Stimulated activated CD4-positive, alpha-beta T cell treated with anti-CD3 and anti-CD28 coated beads, Interleukin-4, amount 100 ng/mL, for 1 hour (primary cell): ENCODE measurements at places on chromosomes 5 and 9.

DNA sequence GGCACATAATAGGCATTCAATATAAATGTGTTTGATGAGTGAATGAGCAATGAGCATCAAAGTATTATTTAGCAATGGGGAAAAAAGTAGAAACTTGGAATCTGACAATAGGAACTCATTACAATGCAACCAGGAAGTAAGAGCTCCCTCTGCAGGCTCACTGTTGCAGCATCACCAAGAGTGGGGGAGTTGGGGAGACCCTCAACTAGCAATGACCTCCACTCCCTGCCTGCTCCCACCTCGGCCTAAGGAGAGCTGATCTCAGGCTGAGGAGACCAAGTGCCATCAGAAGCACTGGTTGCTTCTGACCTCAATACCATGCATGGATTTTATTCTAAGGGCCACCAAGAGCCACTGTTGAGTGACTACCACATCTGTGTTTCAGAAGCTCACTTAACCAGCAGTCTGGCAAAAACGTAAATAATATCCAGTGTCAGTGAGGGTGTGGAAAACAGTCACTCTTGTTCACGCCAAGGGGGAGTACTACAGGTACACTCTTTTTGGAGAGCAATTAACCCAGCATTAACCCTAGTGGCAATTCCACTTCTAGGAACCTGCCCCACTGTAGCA, 8.0 kb downstream of the VDAC1 start:
- DNase-seq, result no peak

GRCh38 chr5:128091579-128091978, 8.0 kb downstream of the SLC12A2 start:
- DNase-seq, result no peak

DNA sequence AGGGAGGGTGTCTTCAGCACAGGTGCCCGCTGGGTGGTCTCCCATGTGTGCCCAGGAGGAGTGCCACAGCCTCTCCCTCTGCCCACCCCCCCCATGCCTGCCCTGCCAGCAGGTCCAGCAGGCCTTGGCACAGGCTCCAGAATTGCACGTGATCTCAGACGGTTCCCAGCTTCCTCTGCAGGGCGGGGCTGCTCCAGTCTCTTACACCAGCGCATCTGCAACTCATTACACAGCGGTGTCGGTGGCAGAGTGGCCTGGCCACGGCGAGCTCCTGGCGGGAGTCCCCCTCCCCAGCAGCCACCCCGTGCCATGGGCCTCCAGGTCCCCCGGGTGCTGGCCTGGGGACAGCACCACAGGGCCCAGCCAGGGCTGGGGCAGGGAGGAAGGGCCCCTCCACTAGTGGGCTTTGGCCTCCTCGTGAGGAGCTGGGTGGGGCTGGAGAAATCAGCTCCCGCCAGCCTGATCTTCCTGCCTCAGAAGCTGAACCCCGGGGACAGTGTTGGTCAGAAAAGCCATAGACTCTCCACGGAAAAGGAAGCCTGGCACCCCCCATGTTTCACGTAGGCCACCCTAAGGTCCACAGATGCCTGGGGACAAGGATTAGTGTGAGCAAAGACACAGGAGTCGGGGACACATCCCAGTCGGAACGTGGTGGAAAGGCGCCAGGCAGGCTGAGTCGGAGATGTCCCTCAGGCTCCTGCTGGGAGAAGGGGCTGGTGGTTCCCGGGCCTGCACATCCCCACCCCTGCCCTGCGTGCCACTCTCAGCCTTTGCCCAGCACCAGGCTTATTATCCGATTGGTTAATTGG, 40.2 kb downstream of the RXRA start:
- no peak for DNase-seq

DNA sequence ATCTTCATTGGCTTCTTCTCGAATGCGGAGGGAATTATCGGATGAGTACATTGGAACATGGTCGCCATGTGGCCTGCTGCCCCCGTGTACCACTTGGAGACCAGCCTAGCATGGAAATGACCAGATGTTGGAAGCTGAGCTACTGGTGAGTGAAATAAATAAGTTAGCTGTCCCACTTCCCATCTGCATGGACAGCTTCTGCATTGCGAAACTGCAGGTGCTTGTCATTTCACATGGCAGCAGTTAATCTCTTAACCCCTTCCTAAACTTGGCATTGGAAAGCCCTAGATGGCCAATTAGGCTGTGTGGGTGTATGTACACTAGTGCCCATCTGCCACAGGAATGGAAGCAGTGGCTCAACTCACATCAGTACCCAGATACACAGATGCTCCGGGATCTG, 246.6 kb upstream of the IL12B start:
- DNase-seq, result no peak

DNA sequence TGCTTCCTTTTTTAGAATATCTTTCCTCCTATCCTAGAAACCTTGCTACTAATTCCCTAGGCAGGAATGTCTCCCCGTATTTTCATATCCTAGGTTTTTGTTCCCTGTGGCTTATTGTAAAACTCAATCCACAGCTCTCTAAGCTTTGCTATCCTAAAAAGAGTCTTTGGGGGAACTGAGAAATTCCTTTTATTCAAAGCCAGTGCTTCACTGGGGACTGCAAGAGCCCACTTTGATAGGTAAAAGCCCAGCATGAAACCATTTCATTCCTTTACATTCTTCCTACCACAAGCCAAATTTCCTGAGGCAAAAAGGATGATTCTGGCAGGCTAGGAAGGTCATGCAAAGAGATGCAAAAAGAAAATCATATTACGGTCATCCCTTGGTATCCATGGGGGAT, 5.8 kb upstream of the HACD4 start:
- DNase-seq, result no peak

DNA sequence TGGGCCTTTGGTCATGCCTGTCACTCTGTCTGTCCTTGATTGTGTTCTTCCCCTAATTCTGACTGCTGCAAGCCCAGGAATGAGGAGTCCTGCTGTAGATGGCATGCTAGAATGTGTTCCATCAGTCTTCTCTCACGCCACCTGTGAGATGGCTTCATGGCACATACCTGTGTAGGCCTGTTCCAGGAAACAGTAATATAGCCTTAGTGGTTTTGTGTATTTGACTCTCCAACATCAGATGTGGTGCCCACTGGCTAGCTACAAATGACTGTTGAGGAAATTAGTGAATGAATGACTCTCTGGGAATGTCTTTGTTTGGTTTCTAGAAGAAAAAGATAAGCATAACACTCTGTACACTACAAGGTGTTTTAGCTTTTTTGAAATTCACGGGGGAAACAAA, 367.5 kb downstream of the KDM4C start:
- DNase-seq, result no peak

DNA sequence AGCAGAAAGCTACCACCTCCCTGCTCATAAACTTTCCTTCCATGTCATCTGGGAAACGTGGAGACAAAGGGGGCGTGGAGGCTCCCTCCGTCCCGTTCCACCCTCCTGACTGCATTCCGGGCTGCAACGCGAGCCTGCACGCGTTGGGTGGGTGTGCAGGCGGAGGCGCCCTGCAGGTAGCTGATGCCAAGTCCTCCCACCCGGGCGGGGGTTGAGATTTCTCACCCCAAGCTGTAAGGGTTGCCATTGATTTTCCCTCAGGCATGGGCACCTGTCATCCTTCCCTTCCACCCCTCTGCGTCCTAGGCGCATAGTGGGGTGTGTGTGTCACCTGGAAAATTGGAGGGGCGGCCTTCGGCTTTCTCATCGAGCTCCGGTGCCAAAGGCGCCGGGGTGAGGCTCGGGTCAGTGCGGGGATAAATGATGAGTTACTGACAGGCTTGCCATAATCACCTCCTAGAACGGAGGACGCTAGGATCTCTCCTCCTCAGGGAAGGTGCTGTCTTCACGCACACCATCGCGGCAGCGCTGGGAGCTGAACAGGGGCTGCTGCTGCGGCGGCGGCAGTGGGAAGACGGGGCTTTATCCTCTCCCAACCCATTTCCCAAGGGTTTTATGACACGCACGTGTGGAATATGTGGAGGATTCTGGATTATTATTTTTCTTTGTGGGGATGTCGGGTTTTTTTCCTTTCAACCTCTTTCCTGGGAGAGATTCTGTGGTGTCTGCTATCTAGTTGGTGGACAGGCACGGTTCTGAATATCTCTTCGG, 973 bp downstream of the PLPPR1 start:
- no peak for DNase-seq

DNA sequence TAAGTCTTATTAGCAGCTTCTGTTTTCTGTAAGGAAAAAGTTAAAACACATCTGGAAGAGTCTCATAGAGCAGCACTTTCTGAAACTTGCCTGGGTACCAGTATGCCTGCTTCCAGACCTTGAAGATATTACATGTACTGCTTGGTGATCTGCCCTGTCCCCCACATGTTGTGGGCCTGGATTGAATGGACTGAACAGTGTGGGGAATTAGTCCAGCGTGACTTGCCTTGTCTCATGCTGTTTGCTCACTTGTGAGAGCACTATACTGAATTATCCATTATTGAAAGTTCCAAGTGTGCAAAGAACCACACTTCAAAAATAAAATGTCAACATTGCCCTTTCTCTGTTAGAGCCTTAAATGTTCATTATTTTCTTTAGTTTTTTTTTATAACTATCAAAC, 8.9 kb downstream of the CTNNA1 start:
- no peak for DNase-seq

GRCh38 chr5:160843240-160843639, 8.8 kb downstream of the ATP10B start:
- no peak for DNase-seq

GRCh38 chr5:124554746-124555578, 191.5 kb downstream of the ZNF608 start:
- DNase-seq, result no peak

GRCh38 chr9:105828596-105829213, 134.4 kb downstream of the TMEM38B start:
- no peak for DNase-seq

- no peak for DNase-seq
Observed at GRCh38 chr9:133354766-133355165, 1.5 kb downstream of the SURF1 start.

GRCh38 chr5:55991768-55992486, 2.8 kb downstream of the IL6ST start:
- DNase-seq, result no peak

DNA sequence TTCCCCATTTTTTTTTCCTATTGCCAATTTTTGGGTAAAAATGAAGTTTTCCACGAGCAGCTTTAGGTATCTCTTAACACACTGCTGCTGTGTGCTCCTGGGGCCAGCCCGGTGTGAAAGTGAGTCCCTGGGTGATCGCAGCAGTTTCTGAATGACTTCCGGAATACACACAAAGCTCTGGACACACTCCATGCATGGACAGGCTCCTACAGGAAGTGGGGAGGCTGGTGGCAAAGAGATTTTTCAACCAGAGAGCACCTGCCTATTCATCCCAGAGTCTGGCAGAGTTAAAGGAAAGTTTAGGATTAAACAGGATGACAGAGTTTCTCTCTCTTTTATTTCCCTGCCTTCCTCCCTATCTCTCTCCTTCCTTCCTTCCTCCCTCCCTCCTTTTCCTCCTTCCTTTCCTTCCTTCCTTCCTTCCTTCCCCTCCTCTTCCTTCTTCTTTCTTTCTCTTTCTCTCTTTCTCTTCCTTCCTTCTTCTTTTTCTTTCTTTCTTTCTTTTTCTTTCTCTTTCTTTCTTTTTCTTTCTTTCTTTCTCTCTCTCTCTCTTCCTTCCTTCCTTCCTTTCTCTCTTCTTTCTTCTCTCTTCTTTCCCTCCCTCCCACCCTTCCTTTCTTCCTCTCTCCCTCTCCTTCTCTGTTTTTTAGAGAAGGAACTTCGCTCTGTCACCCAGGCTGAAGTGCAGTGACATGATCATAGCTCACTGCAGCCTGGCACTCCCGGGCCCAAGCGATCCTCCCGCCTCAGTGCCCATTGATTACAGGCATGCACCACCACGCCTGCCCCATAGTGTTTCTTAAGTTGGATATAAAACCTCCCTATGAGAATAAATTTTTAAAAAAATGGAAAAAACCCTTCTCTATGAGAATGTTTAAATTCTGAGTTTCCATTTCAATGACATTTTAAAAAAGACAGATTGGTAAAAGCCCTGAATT, 38.7 kb upstream of the UBTD2 start:
- DNase-seq, result no peak

DNA sequence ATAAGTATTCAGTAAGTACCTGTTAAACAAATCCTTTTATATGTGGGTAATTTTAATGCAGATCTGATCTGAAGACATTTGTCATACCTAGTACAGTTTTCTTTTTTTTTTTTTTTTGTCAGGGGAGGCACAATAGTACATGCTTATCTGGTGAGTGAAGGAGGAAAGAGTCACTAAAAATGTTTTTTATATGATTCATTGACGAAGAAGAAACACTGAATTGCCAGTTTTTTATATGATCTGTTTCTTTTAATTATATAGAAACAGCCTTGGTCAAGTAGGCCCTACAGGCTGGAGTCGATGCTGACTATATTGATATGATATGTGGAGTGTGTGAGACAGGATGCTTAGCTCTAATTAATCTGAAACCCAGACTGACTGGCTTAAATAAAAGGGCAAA, 315.2 kb downstream of the PSAT1 start:
- no peak for DNase-seq

DNA sequence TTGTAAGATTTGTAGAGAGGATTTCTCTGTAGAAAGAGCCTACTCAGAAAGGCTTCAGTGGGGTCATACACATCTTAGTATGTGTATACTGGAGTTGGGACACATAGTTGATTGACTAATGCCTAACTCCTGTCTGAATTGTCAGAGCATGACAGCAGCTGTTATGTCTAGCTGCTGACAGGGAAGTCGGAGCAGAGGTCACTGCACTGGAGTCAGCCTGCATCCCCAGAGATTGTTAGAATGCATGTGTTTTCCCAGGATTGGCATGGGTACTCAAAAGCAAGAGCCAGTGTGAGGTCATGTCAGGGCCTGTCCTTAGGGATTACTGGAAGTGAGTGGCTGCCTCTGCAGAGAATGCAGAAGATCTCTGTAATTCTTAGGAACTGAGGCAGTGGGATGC, 82.7 kb downstream of the ITGA1 start:
- DNase-seq, result no peak
